ENCODE measurements at places on chromosomes 13 and 19.

DNA sequence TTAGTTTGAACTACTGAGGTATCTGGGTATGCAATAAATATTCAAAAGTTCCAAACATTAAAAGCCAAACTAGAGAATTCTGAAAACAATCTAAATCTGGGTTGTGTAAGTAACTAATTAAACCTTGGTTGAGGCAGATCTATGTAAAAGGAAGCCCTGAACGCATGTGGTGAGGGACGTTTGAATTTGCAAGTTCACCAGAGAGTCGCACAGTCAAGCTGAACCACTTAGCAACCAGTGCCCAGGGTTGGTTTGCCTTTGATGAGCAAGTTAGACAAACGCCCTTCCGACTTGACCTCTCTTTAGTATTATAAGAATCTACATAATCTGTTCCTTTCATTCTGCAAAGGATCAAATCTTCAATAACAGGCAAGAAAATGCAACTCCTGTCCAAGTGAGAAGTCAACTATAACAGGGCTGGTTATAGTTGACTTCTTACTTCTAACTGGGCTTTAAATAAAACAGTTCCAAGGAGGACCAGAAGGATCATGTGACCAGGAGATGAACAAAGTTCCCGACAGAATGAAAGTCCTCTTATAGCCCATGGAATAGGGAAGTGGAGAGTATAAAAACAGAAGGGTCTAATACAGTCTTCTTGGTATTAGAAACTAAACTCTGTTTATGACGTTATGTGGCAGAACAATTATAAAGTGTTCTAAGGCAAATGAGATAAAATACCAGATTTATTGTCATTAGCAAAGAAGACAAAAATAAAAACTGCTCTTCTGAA lies 40.6 kb downstream of the PHF11 start:
- no peak for DNase-seq

GRCh38 chr13:38166116-38166515 lies 183.5 kb upstream of the UFM1 start:
- no peak for DNase-seq

- no peak for DNase-seq
These were observed 36.2 kb downstream of the C13orf46 start for GRCh38 chr13:113937527-113938180.

GRCh38 chr13:70473907-70474306 lies 365.7 kb upstream of the KLHL1 start:
- no peak for DNase-seq

- no peak for DNase-seq
These were observed 6.8 kb downstream of the FREM2 start for GRCh38 chr13:38693641-38694040.

- DNase-seq: no peak
These were observed 513 bp downstream of the MIER2 start for GRCh38 chr19:343941-344624.

DNA sequence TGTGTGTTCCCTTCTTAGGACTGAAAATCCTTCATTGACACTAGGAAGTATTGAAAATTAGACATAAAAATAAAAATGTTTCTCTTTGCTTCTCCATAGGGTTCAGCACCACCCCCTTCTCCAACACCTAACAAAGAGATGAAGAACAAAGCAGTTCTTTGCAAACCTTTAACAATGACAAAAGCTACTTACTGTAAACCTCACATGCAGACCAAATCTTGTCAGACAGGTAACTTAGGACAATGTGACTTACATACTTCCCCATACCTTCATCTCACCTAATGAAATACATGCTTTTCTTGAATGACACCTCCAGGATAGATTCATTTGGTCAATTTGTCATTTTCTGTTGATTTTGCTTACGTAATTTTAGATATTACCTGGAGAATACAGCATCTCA lies 99.9 kb downstream of the ZMYM2 start:
- DNase-seq: no peak

- no peak for DNase-seq
These were observed 48.9 kb upstream of the EPHX3 start for GRCh38 chr19:15280915-15281683.

Data from vagina (tissue), 2 donors.